ENCODE measurements at places on chromosomes 11 and 22.

- no peak for DNase-seq
These were observed 761.2 kb downstream of the DLG2 start for GRCh38 chr11:84865791-84866535.

DNA sequence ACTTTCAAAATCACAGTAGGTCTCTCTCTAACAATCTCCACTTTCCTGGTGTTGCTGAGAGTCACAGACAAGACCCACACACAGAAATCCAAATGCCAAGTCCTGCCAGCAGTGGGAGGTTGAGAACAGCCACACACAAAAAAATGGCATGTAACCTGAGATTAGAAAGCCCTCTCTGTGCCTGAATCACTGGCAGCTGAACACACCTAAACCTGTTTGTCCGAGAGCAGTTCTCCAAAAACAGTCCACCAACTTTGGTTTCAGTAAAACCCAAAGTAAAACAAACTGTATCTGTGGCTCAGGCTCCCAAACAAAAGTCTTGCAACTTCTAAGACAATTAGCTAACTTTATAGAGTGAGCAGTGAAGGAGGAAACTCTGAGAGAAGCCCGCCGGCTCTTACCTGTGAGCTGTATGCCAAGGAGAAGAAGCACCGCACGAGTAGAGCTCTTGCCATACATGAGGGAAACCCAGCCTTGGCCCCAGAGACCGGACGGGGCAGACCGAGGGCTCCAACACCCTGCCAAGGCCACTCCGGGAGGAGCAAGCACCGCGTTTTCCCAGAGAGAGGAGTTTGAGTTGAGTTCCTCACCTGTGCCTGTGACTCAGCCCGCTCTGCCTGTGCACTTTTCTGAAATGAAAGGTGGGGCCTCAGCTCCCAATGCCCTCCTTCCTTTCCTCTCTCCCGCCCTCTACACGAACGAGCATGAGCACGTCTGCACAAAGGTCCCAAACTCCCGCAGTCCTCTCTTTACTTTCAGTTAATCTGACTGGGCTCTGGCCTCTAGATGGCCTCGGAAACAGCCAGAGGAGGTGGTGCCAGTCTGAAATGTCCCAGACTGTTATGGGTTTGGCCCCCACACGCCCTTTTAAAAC is at the start of gene MPZL2:
MPZL2 (minus strand) TSS at position 603 of the 874 bp plus-strand sequence; CDS start at position 459, 144 bp downstream.
- no peak for DNase-seq

- DNase-seq: peak; percentile 90
These were observed 78.1 kb downstream of the GAB2 start for GRCh38 chr11:78339483-78339882.

GRCh38 chr11:115990004-115990447 is 485.8 kb upstream of the CADM1 start:
- DNase-seq: no peak

- DNase-seq: no peak
These were observed 6.0 kb upstream of the TUBA8 start for GRCh38 chr22:18104566-18104965.

GRCh38 chr11:68025047-68025446 is 5.4 kb upstream of the NDUFS8 start:
- DNase-seq: no peak

- DNase-seq: no peak
These were observed 43.7 kb downstream of the MED15 start for GRCh38 chr22:20550851-20551744.

DNA sequence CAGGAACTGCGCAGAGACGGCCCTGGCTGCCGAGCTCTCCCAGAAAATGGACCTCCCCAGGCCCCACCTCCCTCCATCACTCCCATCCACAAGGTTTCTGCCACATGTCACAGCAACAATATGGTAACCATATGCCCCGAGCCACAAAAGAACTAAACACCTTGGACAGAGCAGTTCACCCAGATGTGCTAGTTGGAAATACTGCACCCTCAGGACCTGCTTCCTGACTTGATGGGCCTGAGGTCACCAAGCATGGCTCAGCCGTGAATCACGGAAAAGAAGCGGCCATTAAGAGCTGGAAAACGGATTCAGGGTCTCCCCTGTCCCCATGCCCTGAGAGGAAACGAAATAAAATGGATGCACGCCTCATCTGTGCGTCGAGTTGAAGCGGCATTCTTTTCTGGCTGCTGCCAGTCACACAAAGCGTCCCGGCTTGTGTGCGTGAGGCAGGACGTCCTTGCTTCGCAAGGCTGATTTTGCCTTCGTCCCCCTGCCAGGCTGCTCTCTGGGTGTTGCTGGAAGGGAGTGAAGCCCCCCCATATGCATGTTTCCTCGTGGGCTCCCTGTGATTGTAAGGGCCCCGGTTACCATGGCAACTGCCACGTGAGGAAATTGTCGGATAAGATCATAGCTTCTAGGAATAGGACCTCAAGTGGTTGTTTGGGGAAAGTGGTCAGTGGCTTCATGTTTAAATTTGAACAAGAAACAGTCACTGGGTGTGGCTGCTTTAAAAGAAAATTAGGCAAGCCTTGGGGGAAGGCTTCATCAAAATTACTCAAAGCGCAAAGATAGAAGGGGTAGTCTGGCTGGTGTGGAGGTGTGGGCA is 51.7 kb downstream of the FLI1 start:
- DNase-seq: no peak

DNA sequence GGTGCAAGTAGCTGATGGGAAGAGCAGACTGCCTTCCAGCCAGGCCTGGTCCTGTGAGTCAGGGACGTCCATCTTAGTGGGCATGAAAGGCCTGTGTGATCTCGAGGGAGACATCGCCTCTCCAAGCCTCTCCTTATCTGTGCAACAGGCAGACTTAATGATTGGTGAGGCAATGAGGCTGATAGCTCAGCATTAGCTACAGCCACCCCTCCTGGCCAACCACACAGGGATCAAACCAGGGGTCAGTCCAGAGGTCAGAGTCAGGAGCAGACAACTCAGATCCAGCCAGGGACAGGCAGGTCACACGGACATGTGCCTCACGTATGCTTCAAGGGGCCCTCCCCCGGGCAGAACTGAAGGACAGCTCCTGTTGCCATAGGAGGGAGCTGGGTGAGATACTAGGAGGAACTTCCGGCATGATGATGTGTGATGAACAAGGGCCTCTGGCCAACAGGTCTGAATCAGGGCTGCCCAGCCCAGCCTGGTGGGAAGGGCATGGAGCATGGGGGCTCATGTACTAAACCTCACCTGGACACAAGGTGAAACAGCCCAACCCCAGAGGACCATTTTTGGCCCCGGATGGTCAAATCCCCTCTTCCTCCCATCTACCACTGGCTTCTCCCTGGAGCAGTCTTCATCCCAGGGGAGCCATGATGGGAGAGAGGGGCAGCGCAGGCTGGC is 2.8 kb upstream of the APOC3 start:
- DNase-seq: no peak

DNA sequence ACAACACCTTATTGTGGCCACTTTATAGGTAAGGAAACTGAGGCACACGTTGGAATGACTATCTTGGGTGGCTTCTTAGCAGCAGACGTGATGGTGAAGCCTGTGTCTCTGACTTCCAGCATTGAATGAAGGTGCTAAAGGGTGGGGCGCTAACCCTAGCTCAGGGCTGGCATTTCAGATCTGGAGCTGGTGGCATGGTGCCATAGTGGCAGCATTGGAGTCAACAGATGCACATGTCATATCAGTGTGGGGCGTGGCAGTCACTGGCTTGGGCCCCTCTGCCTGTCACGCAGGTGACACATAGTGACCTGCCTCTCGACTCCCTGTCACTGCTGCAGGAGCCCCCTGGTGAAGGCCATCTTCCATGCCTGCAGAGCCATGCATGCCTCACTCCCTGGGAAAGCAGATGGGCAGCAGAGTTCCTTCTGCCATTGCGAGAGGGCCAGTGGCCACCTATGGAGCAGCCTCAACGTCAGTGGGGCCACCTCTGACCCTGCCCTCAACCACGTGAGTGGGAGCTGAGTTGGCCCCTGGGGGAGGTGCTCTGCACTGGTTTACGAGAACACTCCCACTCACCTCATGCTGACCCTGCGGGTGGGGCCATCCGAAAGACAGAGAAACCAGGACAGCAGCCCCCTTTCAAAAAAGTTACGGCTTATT is 14.8 kb downstream of the SHISA8 start:
- no peak for DNase-seq

- no peak for DNase-seq
These were observed 113.0 kb downstream of the CCDC81 start for GRCh38 chr11:86487671-86488070.

DNA sequence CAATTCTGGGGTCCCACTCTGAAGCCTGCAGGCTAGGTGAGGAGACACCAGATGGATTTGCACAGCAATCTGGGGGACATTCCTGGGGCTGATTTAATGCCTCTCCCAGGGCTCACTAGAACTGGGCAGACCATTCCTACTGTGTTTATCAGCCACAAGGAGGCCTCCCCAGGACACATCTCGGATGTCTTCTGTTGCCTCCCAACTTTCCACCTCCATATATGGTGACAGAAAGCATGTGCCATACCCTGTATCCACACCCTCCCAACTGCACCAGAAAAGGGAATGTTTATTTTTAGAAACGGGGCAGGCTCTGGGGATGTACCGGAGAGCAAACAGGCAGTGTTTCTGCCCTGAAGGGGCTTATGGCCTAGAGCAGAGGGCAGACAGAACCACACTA is 181.8 kb downstream of the CSNK2A3 start:
- DNase-seq: no peak

DNA sequence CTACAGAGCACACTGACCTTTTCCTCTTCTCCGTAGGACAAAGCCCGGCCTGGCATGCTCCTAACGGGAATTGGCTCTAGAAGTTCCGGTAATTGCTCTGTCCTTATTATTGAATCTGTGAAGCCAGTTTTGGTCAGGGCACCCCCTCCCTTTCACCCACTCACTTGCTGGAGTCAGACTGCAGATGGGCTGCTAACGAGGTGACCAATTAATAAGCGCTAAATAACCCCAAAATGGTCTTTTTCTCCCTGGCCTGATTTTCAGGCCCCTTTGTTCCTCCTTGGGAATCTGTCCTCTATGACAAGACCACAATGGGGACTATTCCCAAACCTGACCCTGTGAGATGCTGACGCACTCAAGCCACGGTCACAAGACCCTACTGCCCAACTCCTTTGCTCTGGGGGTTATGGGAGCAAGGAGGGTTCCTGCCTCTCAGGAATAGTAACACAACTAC is 610.0 kb upstream of the CADM1 start:
- no peak for DNase-seq

DNA sequence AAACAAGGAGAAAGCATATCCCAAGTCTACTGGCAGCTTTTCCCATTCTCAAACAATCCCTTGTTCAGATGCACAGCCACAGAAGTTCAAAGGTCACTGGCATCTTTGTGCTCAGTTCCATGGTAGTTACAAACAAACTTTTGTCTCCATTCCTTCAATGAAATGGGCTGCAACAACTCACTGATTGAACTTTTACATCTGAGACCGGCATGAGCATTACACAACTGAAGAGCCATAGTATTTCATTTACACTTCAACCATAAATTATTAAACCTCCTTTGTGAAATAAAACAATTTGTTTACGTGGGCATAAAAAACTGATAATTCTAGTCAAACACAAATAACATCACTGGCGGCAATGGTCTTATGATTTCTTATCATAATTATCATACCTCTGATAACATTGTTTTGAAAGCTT is 67.8 kb upstream of the ARHGAP32 start:
- DNase-seq: no peak

DNA sequence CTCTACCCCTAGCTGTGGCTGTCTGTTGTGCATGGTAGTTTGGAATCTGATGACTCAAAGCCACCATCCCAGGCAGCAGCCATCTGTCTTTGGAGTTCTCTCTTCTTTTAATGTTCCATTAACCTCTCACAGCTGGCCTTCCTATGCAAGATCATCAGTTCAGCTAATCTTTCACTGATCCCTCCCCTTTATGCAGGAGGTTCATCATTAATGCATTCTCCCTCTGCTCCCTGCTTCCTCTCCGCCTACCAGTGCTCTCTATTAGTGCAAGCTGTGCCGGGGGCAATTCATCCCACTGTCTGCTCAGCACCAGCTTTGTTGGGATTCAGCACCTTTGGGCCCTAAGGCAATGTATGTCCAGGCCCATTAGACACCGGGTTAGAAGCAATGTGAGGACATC is 413.0 kb upstream of the LRRC4C start:
- DNase-seq: no peak

GRCh38 chr11:66880496-66881450 is 23.9 kb downstream of the LRFN4 start:
- peak; percentile 32 for DNase-seq

- no peak for DNase-seq
These were observed 67.1 kb upstream of the GRAMD1B start for GRCh38 chr11:123362941-123363340.

DNA sequence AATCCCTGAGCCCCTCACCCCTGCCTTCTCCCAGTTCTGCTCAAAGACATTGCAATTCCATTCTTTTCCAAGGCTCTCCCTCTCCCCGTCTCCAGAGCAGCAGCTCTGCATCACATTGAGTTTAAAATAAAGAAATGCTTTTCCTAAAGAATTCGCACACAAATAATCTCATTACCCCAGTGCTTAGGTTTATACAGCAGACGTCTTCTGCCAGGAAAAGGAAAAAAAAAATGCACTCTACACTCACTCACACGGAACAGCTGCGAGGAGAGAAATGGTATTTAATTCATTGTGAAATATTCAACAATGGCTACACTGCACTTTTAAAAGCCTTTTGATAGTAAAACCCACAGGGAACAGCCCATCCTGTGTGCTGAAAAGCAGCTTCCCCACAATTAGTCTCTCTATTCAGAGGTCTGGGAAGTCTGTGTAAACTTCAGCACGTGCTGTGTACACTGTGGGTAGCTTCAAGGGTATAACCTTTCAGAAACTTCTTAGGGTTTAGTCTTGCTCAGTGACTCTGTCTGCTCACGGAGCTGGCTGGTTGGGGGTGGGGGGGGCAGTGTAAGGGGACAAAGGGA is 42.8 kb downstream of the ETS1 start:
- peak; percentile 51 for DNase-seq

DNA sequence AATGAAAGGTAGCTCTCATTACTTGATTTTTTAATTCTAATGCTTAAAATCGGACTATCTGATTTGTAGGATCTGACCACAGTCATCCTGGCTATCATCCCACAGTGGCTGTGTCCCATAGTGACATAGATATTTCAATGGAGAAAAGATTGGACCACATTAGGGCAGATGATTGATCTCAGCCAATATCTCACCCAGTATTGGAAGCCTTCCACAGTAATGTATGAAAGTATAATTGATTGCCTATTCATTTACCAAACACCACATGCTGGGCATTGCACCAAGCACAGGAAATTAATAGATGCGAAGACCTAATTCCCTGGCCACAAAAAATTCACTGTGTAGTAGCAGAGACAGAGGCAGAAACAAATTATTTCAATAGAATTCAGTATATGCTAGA is 37.6 kb downstream of the FZD4 start:
- no peak for DNase-seq

All from NCI-H1417 treated with DMSO at 0.1 percent for 48 hours (cell line).